Testis (tissue), 5 donors: ENCODE measurements at places on chromosomes 6 and 20.

GRCh38 chr6:85016726-85017125 lies 252.3 kb upstream of the TBX18 start:
- DNase-seq = no peak

GRCh38 chr20:50398471-50398820 lies 111.7 kb upstream of the PTPN1 start:
- no peak for DNase-seq

DNA sequence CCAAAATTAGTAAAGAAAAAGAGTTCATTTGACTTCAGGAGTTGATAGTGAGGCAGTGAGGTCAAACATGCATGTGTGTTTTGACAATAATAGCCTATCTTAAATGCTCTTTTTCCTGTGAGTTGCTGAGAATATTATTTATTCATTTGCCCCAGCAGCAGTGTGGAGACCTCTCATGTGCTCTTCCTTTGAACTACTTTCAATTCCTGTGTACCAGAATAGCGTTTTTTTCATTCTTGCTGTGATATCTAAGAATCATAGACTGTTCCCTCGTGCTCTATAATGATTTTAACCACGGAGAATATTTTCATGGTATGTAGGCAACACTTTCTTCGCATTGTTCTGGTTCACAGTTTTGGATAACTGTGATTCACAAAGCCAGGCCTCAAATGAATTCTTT lies 5.2 kb downstream of the CDYL start:
- DNase-seq = no peak

GRCh38 chr6:144334150-144334708 lies 49.1 kb downstream of the UTRN start:
- no peak for DNase-seq

- no peak for DNase-seq
Observed at GRCh38 chr6:6823568-6824224, 235.2 kb downstream of the LY86 start.

GRCh38 chr6:129749749-129750120 lies 39.8 kb upstream of the ARHGAP18 start:
- DNase-seq = no peak

GRCh38 chr6:158340252-158340651 lies 28.0 kb downstream of the TULP4 start:
- no peak for DNase-seq

DNA sequence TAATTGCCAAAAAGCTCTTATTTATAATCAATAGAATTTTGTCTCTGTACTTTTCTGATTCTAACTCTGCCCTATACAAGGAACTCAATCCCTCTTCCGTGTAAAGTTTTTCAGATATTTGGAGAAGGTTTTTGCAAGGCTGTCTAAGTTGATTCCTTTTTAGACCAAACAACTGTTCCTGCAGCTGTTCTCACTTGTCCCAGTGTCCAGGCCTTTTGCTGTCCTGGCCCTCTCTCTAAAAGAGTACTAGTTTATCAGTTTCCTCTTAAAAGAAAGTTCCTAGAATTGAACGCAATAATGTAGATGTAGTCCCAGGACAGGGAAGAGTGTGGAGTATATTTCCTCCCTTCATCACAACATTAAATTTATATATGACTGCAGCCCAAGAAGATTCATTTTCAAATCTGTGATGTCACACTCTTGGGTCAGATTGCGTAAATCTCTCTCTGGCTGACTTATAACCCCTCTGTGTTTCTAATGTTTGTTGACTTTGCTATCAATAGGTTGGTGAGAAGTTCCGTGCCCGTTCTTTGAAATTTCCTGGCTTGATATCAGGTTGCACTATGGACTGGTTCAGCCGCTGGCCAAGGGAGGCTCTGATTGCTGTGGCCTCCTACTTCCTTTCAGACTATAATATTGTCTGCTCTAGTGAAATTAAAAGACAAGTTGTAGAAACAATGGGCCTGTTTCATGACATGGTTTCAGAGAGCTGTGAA lies 139.4 kb upstream of the GLP1R start:
- DNase-seq = no peak

DNA sequence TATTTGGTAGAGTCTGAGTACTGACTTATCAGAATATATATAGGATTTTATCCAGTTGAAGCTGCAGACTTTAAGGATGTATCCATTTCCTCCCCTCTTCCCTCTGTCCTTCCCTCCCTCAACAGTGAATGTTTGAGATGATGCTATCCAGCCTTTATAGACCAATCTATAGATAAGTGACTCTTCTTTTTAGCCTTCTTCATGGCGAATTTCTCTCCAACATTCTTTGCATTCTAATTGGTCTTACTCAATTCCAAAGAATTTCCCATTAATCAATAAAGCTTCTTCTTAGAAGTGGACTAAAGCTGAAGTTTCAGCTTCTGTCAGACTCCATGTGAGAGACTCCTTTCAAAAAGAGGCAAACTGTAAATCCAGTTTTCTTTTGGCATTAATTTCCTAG lies 99.3 kb downstream of the AIG1 start:
- no peak for DNase-seq

DNA sequence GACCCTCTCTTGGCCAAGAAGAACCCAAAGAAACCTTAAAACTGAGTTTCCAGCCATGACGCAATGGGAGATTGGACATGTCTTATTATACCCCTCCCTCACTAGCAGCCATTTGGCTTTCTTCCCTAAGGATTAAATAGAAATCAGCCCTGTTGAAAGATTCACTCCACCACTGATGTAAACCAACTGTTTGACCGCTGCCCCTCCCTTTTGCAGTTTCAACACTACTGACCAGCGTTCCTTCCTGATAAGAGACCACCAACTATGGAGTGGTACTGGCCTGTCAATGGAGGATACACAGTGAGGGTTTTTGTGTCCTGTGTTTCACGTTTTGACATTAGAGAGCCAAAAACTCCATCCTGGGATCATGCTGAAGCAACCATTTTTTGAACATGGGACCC lies 53.2 kb upstream of the CD2AP start:
- no peak for DNase-seq

DNA sequence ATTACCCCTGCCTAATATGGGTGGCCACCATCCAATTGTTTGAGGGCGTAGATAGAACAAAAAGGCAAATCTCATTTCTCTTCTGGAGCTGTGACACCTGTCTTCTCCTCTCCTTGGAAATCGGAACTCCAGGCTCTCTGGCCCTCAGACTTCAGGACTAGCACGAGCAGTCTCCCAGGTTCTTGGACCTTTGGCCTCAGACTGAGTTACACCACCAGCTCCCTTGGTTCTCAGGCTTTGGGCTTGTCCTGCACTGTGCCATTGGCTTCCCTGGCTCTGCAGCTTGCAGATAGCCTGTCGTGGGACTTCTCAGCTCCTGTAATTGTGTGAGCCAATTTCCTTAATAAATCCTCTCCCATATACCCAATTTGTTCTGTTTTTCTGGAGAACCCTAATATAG lies 34.3 kb downstream of the ATRN start:
- DNase-seq = no peak

GRCh38 chr20:15582146-15582760 lies 991.0 kb downstream of the KIF16B start:
- no peak for DNase-seq

- DNase-seq = no peak
Observed at GRCh38 chr6:30450909-30451841, 38.1 kb upstream of the HLA-E start.

- DNase-seq = no peak
Observed at GRCh38 chr20:32235331-32236047, 27.8 kb downstream of the POFUT1 start.

DNA sequence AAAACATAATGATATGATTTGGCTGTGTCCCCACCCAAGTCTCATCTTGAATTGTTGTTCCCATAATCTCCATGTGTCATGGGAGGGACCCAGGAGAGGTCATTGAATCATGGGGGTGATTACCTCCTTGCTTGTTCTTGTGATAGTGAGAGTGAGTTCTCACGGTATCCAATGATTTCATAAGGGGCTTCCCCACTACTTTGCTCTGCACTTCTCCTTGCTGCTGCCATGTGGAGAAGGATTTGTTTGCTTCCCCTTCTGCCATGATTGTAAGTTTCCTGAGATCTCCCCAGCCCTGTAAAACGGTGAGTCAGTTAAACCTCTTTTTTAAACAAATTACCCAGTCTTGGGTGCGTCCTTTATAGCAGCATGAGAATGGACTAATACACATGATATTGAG lies 156.8 kb upstream of the PLCB4 start:
- DNase-seq = no peak

DNA sequence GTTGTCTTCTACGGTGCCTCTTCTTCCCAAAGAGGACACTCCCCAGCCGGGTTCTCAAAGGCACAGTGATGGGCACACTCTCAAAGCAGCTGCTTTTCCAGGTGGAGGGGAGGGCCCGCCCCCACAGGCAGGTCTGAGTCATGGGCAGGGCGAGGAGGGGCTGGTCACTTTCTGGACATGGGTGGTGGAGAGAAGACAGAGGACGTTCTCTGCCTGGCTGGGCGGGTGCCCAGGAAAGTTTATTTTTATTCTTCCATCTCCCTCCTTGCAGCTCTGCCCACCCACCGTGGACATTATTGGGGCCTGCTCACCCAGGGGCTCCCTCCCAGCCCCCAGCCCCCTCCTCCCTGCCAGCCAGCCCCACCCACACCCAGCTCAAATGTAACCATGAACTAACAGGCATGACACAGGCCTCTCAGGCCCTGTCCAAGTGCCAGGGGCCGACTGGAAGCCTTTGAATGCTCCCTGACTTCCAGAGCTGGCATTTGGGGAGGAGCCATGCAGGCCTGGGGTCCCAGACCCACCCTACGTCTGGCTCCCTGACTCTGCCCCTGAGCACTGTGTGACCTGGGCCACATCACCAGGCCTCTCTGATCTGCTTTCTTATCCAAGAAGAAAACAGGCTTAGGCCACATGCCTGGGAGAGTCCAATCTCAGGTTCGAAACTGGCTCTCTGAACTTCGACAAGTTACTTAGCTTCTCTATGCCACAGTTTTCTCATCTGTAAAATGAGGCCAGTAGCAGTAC lies 8.0 kb downstream of the TGM2 start:
- DNase-seq = no peak

DNA sequence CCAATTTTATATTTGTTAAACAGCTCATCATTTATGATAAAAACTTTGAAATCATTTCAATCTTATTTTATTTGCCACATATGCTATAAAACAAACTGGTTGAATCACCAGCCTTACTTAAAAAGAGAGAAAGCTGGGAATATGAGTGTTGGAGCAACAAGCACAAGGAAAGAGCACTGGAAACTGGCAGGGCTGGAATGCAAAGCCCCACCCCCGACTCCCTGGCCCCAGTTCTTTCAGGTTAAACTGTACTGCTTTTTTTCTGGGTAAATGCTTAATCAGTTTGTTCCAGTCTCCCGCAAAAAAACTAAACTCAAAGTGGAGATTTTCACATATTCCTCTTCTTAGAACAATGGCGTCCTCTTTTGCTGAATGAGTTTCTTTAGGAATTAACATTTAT lies 433.8 kb upstream of the NOX3 start:
- DNase-seq = no peak

- no peak for DNase-seq
Observed at GRCh38 chr20:43464219-43464790, 6.6 kb downstream of the SRSF6 start.

GRCh38 chr6:13908955-13909381 lies 15.8 kb upstream of the RNF182 start:
- DNase-seq = peak; percentile 38

GRCh38 chr20:41432746-41433145 lies 66.1 kb upstream of the EMILIN3 start:
- DNase-seq = no peak

GRCh38 chr6:70395301-70395672 lies 18.0 kb upstream of the FAM135A start:
- no peak for DNase-seq

DNA sequence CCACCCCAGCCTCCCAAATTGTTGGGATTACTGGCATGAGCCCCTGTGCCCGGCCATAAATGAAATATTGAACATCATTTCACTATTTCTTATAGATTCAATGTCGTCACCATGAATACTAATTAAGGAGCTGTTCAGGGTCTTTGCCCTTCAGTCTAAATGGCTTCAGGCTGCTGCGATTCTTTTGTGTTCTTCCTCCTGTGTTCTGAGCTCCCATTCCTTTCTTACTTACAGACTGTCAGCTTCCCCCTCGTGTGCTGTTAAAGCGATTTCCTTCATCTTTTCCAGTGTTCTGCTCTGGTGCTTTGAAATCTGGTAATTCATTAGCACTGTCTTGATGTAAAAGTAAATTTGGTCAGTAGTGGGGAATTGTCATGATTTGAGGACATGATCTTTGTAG lies 63.3 kb upstream of the PRDM1 start:
- no peak for DNase-seq

DNA sequence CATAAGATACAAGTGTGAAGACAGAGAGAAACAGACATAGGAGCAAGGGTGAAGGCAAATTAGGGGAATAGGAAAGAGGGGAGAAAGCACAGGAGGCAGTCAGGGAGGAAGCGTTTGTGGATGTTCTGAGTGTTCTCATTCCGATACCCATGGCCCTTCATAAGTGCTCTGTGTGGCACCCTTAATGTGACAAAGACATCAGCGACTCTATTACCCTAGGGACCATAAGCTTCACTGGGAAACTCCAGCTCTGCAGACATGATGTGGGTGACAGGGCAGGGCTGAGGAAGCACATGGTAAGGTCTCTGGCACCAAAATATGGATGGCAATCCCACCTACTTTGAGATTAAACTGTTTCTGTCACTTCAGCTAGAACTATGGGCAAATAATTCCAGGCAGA lies 33.0 kb downstream of the F13A1 start:
- DNase-seq = no peak

DNA sequence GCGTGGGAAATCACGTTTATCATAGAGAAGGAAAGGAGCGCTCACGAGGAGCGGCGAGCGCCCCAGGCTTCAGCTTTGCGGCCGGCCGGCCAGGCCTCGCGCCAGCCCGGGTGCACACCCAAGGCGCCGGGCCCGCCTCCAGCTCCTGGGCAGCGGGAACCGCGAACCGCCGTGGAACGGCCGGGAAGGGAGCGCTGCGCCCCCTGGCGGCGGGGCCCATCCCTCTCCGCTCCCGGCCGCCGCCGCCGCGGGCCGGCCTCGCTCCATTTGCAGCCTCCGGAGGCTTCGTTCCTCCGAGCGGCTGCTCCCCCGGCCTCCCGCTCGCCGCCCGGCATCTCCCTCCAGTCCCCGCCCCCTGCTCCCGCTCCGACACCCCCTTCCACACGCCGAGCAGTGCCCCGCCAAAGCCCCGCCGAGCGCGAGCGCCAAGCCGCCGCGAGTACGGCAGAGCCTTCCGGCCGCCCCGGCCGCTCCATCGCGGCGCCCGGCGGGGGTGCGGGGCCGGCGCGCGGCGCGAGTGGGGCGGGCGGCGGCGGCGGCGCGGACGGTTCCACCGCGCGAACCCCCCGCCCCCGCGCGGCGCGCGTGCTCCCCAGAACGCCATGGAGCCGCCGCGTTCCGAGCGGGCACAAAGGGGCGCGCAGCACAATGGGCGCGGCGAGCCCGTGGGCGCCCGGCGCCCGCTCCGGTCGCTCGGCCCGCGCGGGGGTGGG lies 946 bp downstream of the BEND3 start:
- DNase-seq = peak; percentile 87

- DNase-seq = no peak
Observed at GRCh38 chr6:42562788-42563405, 932 bp upstream of the UBR2 start.

GRCh38 chr20:49669601-49670189 lies 44.0 kb downstream of the B4GALT5 start:
- no peak for DNase-seq

- DNase-seq = no peak
Observed at GRCh38 chr6:151442371-151442770, 9.6 kb downstream of the RMND1 start.

GRCh38 chr6:47934023-47934422 lies 152.2 kb downstream of the OPN5 start:
- no peak for DNase-seq
